ENCODE measurements at places on chromosomes 13 and 19.

- no peak for DNase-seq
Measured at GRCh38 chr19:51093510-51094345, 11.0 kb upstream of the KLK14 start.

- DNase-seq: no peak
Measured at GRCh38 chr13:71624653-71625600, 242.1 kb downstream of the DACH1 start.

GRCh38 chr19:14471436-14472187 lies 3.5 kb downstream of the PTGER1 start:
- no peak for DNase-seq

- DNase-seq: no peak
Measured at GRCh38 chr13:27405546-27406134, 18.8 kb upstream of the GTF3A start.

DNA sequence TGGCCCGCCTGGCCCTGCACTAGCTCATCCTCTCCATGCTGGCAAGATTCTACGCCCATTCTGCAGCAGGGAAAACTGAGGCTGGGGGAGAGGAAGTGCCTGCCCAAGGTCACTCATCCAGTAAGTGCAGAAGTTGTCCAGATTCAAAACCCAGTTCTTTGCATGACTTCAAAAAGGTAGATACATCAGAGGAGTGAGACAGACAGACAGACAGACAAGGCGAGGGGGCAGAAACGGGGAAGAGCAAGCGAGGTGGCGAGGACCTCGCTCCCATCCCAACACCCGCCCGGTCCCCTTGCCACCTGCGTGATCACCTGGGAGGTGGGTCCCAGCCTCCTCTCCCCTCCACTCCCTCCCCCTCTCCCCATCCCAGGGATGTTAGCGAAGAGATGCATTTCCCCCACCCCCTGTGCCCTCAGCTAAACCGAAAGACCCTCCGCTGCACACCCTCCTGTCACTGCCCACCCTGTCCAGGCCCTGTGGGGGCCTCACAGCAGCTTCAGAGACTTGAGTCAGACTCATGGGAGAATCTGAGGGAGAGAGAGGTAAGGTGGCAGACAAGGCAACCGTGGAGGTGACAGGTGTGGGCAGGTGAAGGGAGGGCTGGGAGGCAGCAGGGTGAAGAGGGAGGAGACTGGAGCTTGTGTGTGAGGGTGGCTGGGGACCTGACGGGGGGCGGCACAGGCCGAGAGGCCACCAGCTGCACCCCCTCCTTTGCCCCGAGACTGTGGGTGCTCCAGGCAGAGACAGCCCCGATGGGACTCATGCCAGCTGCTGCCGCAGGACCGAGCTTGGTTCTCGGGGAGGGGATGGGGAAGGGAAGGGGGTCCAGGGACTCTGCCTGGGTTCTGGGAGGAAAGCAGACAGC lies 18.9 kb downstream of the LRRC4B start:
- DNase-seq: no peak

GRCh38 chr19:38650911-38651584 lies 3.6 kb downstream of the ACTN4 start:
- DNase-seq: no peak

- no peak for DNase-seq
Measured at GRCh38 chr13:44373601-44374347, at the start of gene SERP2. SERP2 (plus strand) TSS chr13:44373824; CDS start chr13:44374026, 202 bp downstream.

DNA sequence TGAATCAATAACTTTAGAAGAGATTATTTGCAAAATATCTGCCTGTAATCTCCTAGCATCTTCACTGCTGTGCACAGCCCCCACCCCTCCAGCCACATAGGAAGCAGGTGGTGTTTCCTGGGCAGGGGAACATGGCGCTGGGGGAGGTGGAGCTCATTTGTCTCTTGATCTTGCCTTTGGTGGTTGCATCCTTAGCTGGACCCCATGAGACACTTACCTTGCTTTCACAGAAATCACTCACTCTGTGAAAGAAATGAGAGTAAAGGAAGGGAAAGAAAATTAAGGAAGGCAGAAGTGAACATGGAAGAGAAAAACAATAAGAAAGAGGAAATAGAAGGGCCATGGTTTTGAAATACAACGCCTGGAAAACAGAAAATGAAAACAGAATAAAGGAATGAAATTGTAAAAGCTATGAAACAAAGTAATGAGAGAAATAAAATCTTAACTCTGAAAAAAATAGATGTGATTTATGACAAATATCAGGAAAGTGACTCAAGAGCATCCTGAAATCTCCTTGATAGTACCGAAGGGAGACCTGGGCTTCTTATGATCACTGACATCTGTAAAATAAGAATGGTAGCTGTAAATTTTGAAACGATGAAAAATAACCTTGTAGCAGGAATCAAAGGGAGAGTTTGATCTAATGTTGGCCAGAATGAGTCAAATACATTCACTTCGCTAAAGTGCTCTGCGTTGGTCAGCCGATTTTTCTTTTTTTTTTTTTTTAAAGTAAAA lies 17.2 kb upstream of the RNASEH2B start:
- no peak for DNase-seq

GRCh38 chr19:54168174-54168917 lies 4.6 kb downstream of the TMC4 start:
- peak; percentile 84 for DNase-seq

GRCh38 chr13:27728271-27728670 lies 64.0 kb upstream of the GSX1 start:
- no peak for DNase-seq

- no peak for DNase-seq
Measured at GRCh38 chr19:21158523-21159135, 16.8 kb downstream of the ZNF431 start.

DNA sequence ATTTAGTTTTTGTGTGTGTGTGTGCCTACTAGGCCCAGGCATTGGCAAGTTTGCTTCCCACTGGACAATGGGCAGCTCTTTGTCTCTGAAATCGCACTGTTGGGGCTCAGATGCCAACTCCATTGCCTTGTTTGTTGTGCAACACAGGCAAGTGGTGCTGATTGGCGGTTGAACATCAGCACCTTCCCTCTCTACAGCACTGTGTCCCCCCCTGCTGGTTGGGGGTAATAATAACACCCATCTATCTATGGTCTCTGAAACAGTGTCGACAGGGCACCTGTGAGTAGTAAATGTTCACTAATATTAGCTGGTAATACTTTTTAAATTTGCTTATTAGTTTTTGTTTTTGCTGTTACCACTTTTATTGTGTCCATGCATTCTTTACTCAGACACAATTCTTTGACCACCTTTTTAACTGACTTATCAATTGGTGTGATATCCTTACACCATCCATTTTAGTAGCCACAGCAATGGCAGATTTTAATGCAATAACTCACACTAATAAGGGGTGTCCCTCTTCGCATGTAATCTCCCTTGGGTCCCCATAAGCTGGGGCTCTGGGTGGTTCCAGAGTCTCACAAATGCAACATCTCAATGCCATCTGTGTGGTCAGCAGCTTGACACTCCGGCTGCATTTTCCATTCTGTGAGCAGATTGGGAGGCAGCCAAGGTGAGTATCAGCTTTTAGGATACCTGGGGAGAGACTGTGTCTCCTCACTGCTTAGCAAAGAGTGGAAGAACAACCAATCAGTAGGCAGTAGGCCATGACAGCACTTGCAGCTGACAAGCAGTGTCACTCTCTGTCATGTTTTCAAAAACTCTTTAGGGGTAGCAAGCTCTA lies 47.7 kb upstream of the UQCRFS1 start:
- DNase-seq: no peak

DNA sequence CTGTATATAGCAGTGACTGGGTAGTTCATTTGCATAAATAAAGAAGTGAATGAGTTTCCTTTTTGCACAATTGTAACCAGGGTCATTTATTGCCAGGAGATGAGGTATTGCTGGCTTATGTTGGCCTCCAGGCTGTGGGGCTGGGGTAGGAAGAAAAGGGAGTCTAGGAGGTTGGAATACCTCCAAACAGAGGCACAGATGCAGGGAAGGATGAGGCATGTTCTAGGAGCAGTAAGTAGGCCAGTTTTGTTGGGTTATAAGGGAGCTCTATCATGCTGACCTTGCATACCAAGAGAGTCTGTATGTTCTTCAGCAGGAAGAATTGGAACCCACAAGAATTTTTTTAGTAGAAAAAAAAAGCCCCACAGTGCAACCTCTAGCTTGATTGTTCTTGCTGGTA lies 17.2 kb upstream of the CYSLTR2 start:
- no peak for DNase-seq

- DNase-seq: no peak
Measured at GRCh38 chr13:107835339-107836018, 379.9 kb downstream of the LIG4 start.

- DNase-seq: peak; percentile 78
Measured at GRCh38 chr19:46296722-46297461, at the start of gene HIF3A. HIF3A (plus strand) TSS chr19:46297042; CDS start chr19:46297077, 35 bp downstream.

DNA sequence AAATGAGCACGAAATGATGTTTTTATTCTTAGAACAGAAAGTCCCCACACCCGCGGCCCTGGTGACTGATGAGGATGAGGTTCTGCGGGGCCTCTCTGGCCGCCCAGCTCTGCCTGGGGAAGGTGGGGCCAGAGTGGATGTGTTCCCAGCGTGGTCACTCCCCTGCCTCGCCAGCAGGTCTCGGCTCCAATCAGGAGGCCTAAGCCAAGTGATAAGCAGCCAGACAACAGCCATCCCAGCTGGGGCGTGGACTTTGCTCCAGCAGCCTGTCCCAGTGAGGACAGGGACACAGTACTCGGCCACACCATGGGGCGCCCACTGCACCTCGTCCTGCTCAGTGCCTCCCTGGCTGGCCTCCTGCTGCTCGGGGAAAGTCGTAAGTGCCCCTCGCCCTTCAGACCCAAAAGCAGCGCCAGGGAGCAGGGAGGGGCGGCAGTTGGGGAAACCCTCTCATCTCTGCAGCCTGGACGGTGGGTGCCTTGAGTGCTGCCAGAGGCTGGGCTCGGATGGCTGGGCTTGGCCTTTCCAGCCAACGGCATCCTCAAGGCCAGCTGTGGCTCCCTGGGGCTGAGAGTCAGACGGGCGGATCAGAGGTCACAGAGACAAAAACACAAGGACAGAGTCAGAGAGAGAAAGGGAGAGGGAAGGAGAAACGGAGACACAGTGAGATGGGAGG lies at the start of gene F10:
Gene F10, plus strand, starts transcription at position 250 of the 676 bp plus-strand sequence. Its CDS starts 57 bp downstream, at position 307.
- DNase-seq: peak; percentile 75

GRCh38 chr13:90545070-90545840 lies 802.2 kb upstream of the MIR17HG start:
- no peak for DNase-seq

GRCh38 chr13:46803586-46803985 lies 6.6 kb upstream of the ESD start:
- no peak for DNase-seq

DNA sequence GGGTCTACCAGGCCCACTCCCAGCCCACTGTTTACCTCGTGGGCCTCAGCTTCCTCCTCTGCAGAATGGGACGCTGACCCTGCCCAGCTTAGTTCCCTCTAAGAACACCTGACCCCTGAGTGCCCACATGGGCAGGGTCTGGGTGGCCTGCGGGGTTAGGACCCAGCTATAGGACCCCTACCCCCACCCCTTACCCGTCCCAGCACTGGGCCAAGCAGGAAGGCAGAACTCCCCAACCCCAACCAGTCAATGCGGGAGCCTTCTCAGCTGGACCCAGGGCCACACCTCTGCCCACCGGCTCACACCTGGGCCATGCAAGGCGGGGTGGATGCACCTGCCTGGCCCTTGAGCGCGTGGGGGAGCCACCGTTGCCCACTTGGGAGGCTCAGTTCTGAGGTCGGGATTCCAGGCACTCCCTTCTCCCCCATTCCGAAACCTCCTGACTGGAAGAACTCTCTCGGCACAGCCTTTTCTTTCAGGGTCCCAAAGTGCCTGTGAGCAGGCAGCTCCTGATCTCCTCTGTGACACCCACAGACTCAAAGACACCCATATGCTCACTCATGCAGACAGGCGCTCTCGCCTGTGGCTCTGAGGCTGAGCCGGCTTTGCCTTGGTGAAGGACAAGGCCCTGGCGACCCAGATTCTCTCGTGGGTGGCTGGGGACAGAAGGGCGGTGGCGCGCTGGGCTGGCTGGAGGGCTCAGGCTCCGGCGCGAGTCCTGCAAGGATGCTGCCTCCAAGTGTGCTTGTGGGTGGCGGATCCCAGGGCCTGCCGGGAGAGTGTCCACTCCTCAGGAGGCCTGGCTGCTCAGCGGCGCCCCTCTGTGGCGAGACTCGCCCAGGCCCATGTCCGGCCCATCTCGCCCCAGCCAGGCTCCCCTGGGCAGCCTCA lies 27.9 kb upstream of the PARP4 start:
- DNase-seq: no peak

GRCh38 chr19:48746738-48747575 lies at the start of gene IZUMO1:
IZUMO1 (minus strand) TSS chr19:48746909; CDS start chr19:48745859, 1,050 bp downstream.
- peak; percentile 77 for DNase-seq

GRCh38 chr13:100115693-100116254 lies 26.9 kb downstream of the PCCA start:
- DNase-seq: no peak

DNA sequence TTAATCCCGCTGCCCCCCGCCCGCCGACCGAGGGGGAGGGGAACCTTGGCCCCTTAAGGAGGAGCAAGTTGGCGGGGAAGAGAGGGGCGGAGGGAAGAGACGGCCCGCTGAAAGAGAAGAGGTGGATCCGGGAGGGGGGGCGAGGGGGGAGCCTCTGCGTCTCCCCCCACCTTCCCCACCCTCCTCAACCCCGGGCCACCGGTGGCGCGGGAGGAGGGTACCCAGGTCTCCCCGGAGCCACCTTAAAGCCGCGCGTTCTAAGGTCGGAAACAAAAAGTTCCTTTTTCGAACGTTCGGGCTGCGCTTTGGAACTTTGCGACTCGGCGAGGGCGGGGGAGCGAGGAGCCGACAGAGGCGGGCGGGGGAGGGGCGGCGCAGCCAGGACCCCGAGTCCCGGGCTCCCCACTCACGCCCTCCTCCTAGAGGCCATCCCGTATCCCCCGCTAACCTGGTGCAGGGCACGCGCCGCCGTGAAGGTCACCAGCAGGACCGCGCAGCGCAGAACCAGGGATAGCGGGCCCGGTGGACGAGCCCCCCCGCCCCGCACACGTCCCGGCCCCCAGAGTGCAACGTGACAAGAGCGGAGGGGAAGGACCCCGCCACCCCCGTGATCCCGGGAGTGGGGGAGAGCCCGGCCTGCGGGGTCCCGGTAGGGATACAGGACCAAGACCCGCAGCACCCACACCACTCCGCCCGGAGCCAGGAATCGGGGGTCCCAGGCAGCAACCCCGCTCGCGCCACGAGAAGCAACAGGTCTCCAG lies 659 bp downstream of the ERF start:
- peak; percentile 89 for DNase-seq

DNA sequence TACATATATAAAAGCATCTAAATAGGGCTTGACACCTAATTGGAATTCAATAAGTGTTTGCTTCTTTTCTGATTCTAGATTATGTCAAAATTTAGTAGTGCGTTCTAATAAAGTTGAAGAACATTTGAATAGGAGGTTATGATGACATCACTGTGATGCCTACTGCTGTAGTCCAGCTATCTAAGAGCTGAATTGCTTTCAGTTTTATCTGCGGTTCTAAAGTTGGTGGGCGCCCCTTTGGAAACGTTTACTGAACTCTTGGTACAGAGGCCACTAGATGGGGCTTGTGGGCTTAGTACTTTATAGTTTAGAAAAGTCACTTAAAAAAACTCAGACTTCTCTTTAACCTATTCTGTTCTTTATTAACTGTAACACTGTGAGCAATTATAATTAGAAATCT lies 776.9 kb downstream of the GPC5 start:
- no peak for DNase-seq

- DNase-seq: peak; percentile 86
Measured at GRCh38 chr19:41144403-41144802, 30.2 kb downstream of the CYP2F1 start.

- no peak for DNase-seq
Measured at GRCh38 chr13:75843074-75843473, 206.9 kb downstream of the LMO7 start.

All from tibial artery (tissue), 4 donors.